ENCODE measurements at places on chromosomes 1 and 21.

DNA sequence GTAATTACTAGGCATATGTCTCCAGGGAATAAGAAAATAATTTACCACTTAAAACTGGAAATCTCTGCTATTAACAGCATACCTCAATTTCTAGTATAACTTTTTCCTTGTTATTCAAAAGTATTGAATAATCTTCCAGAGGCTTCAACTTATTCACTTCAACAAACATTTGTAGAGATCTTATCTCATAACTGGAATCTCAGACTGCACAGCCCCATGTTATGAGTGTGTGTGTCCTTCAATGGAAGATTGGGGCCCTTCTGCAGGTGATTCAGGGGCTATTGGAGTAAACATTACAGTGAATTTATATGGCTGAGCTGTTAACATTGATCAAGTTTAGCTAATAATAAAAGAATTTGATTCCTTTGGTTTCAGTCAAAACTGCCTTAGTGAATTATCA is 946.1 kb downstream of the TTLL7 start:
- DNase-seq = no peak

DNA sequence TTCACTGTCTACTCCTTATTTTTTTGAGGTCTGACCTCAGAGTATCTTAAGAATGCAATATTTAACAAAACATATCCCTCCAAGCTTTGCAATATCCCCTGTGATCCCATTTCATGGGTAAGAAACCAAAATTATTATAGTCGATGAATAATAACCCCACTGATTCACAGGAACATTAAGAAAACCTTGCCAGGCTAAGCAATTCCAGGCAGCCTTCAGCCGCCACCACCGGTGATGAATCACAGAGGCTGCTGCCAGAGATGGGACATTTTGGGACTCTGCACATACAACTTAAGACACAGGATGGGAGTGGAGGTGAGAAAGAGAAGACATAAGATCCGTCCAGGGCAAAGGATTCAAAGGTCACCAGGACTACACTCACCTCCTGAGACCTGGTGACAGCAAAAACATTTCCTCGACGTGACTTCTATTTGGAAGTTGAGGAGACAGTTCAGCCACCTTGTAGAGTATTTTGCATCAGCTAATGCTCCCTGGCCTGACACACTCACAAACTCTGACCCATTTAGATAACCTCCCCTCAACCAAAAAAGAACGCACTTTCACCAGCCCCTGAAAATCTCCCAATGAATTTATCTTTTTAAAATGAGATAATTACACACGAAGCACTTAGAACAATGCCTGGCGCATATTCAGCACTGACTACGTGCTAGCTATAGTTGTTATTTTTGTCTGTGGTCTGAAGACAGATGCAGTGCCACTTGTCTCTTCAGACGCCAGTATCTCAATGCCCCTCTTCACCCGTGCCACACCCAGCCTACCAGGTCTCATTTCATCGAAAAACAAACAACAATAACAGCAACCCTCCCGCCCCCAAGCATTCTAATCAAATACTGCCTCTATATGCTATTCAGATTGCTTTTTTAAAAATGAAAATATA is 17.8 kb upstream of the OVAAL start:
- DNase-seq = no peak

- DNase-seq = no peak
These were observed 239.0 kb downstream of the USH2A start for GRCh38 chr1:216184126-216184680.

DNA sequence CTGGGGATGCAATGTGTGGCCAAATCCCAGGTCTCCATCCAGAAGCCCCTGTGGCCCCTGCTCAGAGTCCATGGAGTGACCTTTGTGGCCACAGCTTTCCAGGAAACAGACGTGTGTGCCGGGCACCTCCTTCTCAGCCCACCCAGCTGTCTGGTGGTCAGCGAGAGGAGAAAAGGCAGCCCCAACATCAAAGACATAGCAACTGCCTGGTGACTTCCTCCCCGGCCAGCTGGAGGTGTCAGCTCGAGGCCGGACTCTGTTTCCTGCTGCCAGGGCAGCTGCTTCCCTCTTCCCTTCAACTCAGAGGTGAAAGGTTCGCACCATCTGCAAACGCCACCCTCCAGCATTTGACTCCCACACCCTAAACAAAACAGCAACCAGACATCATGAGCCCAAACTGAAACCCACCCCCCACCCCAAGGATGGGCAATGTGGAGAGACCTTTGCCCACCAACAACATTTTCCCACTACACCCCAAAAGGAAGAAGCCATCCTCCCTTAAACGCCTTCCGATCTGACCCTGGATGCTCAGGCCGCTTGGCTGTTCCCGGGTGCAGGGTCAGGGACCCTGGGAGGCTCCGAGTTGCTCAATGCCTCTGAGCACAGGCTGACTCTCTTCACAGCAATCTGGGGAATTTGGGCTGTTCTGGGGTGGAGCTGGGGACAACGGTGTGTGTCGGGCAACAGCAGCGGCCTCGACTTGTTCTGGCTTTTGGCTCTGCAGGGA is 162.3 kb downstream of the PSMG1 start:
- DNase-seq = no peak

- no peak for DNase-seq
These were observed 105.1 kb downstream of the PCBP3 start for GRCh38 chr21:45748593-45748992.

DNA sequence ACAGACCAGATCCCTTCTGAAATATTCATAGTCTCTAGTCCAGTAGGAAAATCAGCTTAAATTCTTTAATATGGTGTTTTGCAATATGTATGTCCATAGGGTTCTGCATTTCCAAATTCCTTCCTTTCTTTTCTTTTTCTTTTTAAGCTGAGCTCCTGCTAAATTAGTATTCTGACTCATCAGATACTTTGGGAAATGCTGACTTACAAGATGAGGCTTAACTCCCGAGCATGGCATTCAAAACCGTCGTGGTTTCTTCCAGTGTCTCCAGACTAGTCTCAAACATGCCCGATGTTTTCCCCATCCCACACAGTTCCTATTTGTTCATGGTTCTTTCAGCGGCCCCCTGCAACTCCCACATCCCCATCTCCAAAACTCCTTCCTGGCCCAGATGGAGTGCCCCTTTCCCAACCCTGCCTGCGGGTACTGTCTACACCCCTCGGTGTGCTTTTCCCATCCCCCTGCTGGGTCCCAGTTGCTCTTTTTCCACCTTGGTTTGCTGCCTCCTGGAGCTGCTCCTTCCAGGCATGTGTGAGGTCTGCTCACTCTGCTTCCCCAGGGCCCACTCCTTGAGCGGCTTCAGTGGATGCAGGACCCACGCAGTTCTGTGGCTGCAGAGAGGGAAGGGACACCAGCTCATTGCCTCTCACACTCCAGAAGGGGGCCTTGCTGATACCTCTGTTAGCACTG is 19.5 kb upstream of the ETV3 start:
- no peak for DNase-seq

Measured in esophagus squamous epithelium (tissue), 5 donors.